Hindlimb muscle (tissue), 1 donor: ENCODE measurements at places on chromosomes 2 and 18.

DNA sequence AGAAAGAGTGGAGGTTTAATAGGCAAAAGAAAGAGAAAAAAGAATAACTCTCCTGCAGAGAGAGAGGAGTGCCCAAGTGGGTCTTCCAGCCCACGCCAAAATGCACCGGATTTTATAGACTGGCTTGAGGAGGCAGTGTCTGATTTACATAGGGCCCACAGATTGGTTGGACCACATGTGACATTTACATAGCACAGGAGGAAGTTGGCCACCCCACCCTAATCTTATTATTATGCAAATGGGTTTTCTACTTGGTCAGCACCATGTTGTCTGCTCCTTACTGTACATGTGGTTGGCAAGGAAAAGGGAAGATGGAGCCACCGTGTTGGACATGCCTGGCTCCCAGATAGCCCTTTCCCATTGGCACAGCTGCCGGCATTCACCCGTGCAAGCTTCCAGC, 56.8 kb downstream of the SP110 start:
- DNase-seq: no peak

DNA sequence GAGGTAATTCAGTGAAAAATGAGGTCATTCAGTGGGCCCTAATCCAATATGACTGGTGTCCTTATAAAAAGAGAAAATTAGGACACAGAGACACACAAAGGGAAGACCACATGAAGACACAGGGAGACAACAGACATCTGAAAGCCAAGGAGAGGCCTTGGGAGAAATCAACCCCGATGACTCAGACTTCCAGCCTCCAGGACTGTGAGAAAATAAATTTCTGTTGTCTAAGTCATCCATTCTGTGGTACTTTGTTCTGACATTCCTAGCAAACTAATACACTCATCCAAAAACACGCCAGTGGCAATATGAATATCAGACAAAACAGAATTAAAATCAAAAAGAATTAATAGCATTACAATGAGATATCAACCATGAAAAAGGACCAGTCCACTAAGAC, 303.7 kb downstream of the SS18 start:
- no peak for DNase-seq

GRCh38 chr18:28177828-28178635, 1.1 kb upstream of the CDH2 start:
- DNase-seq: peak; percentile 27

- DNase-seq: no peak
These were observed 65.7 kb upstream of the NCKAP5 start for GRCh38 chr2:133633881-133634409.

DNA sequence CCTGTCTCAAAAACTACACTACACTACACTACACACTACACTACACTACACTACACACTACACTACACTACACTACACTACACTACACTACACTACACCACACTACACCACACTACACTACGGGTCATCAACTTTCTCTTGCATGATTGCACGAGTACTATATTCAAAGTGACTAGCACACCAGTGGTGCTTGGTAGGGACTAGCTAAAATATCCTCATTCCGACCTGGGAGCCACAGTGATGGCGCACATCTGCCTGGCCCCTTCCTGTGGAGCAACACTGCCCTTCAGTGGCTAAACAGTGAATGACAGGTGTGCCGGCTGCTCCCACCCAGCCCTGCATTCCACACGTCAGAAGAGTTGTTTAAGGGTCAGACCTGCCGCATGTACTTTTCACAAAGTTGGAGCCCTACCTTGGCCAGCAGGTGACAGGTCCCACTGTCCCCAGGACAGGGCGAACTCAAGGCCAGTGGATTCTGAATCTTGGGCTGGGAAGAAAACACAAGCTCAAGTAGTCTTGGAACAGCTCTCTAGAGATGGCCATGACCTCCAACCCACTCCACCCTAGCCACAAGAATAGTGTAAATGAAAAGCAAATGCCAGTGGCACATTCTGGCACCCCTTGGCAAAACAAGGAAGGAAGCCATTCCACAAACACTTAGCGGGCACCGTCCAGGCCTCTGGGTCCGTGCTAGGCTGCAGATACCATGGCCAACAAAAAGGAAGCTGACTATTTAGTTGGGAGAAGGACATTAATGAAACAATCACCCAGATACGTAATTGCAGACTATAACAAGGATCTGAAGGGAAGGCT, 79.7 kb upstream of the MSH2 start:
- peak; percentile 75 for DNase-seq

- DNase-seq: no peak
These were observed 241.2 kb upstream of the KCNJ3 start for GRCh38 chr2:154457286-154457685.

GRCh38 chr2:222952204-222952603, 91.4 kb downstream of the ACSL3 start:
- DNase-seq: no peak

GRCh38 chr2:166335284-166335683, 40.5 kb downstream of the SCN9A start:
- no peak for DNase-seq

- no peak for DNase-seq
These were observed 286.2 kb upstream of the VRK2 start for GRCh38 chr2:57760381-57760801.

- no peak for DNase-seq
These were observed 544 bp downstream of the ADRA2B start for GRCh38 chr2:96115631-96116423.

GRCh38 chr2:148968301-148968700, 70.2 kb upstream of the LYPD6B start:
- no peak for DNase-seq

GRCh38 chr2:107418708-107419107, 408.0 kb upstream of the RGPD4 start:
- peak; percentile 16 for DNase-seq

GRCh38 chr2:48417856-48418838, 111.8 kb upstream of the STON1 start:
- DNase-seq: no peak

GRCh38 chr18:75500545-75500944, 73.0 kb upstream of the SMIM21 start:
- DNase-seq: no peak

- DNase-seq: no peak
These were observed 2.2 kb upstream of the ZNF407 start for GRCh38 chr18:74595431-74595830.
